ENCODE measurements at places on chromosomes 6 and 20.

- DNase-seq = no peak
Observed at GRCh38 chr6:156557251-156557910, 219.8 kb upstream of the ARID1B start.

- peak; percentile 48 for DNase-seq
Observed at GRCh38 chr20:49508435-49509199, 26.1 kb upstream of the KCNB1 start.

DNA sequence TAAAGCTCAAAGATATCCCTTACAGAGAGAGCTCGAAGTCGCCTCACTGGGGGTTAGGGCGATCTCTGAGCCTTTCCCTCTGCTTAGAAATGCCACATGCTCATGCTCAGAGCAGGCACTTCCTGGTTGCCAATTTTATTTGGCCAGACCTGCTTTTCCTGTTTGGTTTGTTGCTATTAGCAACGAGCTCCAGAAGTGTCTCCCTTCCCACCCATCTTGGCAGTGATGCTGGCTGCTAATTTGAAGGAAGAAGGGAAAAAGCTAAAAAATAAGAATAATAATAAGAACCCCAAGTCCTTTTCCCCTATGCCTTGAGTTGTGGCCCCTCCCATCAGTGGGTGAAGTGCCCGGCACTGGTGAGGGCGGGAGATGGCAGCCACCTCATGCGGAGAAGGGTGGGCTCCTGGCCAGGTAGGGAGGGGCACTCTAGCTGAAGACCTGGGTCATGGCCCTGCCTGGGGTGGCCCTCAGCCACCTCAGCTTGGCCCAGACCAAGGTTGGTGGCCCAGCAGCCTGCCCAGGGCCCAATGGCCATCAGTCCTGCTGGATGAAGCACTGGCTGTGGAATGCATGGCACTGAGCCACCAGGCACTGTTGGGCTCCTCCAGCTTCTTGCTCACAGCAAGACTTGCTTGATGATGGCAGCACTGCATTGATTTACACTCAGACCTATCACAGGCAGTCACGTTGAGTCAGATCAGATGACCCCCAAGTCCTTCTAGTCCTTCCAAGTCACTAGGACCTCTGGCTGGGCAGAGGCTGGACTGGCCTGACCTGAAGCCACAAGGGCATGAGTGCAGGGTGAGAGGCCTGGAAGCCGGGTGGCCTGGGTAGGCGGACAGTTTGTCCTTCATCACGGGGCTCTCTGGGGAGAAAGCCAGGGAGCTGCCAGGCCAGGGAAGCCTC is 79.0 kb downstream of the SYNJ2 start:
- DNase-seq = peak; percentile 83

- no peak for DNase-seq
Observed at GRCh38 chr20:20939006-20939405, 167.2 kb downstream of the LINC00237 start.

DNA sequence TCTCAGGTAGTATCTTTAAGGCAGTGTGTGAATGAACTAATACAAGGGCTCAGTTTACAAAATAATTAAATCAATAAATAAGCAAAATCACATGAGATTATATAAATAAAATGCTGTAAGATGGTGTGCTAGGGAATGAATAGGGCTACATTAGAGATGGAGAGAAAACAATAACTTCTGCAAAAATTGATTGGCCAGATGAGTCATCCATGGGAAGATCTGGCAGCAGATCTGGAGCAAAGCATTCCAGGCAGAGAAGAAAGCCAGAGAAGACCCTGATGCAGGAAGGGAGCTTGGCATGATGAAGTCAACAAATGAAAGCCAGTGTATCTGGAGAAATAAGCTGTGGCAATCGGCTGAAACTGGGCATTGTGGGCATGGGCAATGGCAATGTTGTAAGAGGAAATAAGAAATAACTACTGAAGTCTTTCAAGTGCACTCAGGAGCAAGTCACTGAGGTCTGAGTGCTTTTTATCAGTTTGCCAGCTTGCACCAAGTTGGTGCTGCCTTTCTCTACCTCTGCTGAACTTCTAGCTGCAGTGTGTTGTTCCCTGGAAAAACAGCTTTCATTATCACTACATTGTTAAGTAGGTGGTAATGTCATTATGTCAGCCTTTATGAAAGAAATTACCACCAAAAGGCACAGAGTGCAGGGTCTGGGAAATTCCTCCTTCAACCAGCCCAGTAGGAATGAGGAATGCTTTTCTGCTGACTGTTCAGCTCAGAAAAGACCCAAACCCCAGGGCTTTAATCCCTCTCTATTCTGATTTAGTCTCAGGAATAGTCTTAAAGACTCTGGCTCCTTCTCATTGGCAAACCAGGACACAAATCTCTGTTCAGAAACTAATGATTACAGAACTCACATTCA is 231.6 kb downstream of the HTR1B start:
- no peak for DNase-seq

GRCh38 chr6:68238097-68238601 is 396.9 kb upstream of the ADGRB3 start:
- DNase-seq = no peak

DNA sequence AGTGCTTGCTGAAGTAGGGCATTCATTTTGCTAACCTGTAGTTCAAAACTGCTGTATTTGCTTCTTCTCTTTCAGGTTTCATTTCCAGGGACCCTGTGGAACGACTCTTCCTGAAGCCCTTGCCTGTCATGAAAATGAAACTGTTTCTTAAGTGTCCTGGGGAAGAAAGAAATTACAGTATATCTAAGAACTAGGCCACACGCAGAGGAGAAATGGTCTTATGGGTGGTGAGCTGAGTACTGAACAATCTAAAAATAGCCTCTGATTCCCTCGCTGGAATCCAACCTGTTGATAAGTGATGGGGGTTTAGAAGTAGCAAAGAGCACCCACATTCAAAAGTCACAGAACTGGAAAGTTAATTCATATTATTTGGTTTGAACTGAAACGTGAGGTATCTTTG is 3.4 kb upstream of the NOL7 start:
- DNase-seq = no peak

DNA sequence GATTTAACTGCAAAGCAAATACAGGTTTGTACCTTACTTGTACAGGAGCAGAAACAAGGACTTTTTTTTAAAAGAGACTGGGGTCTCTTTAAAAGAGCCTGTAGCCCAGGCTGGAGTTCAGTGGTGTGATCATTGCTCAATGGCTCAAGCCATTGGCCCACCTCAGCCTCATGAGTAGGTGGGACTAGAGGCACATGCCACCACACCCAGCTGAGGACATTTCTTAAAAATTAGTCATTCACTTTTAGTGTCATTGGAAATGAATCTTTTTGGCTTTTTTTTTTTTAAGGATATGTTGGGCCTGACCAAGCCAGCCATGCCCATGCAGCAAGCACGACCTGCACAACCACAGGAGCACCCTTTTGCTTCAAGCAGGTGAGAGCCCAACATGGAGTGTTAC is 16.9 kb downstream of the SEC23B start:
- no peak for DNase-seq

- no peak for DNase-seq
Observed at GRCh38 chr20:11032611-11033010, 358.8 kb upstream of the JAG1 start.

GRCh38 chr6:99091985-99092384 is 144.2 kb upstream of the FBXL4 start:
- no peak for DNase-seq

GRCh38 chr20:63446216-63447024 is 26.0 kb downstream of the KCNQ2 start:
- DNase-seq = no peak

DNA sequence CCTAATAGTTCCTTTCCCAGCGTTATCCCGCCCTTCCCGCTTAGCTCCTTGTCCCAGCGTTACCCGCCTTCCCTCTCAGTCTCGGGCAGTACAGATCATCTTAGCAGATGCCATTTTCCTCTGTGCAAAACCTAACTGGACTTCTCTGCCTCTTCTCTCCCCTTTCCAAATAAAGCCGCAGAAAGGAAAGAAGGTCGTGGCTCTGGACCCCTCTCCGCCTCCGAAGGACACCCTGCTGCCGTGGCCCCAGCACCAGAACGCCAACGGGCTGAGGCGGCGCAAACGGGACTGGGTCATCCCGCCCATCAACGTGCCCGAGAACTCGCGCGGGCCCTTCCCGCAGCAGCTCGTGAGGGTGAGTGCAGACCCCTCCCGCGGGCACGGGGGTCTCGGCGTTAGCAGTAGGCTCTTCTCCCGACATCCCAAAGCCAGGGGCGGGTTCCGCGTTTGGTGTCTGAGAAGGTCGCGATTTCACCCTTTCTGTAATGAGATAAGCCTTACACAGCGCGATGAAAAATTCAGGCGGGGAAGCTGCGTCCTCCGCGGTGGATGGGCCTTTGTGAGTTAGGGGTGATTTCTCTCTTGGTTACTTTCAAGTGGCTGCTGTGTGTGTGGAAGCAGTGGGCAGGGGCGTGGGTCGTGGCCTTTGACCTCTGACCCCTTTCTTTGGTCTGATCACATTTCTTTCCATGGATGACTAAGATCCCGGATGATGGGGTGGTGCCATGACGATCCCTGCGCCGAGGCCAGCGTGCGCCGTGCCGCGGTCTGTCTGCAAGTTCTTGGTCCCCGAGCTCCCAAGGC is 292.7 kb downstream of the TAF4 start:
- DNase-seq = no peak

- DNase-seq = no peak
Observed at GRCh38 chr20:59752704-59753460, 148.5 kb downstream of the PHACTR3 start.

DNA sequence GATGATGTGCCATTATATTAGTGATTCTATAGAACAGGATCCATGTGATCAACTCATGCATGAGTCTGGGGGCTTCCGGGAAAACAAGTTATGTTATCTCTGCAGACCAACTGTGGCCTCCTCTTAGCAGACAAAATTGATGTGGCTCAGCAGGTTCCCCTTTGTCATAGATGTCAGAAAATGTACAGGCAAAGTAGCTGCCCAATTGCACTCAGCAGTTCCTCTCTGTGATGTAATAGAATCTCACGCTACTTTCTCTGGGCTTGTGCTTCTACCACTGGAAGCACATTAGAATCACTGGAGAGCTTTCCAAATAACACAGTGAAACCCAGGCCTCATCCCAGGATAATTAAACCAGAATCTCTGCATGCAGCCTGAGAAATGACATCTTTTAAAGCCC is 253.1 kb downstream of the SLC24A3 start:
- DNase-seq = no peak

GRCh38 chr20:26167499-26167898 is 470.8 kb upstream of the ZNF337 start:
- no peak for DNase-seq

- no peak for DNase-seq
Observed at GRCh38 chr6:17940151-17940792, 47.2 kb downstream of the KIF13A start.

DNA sequence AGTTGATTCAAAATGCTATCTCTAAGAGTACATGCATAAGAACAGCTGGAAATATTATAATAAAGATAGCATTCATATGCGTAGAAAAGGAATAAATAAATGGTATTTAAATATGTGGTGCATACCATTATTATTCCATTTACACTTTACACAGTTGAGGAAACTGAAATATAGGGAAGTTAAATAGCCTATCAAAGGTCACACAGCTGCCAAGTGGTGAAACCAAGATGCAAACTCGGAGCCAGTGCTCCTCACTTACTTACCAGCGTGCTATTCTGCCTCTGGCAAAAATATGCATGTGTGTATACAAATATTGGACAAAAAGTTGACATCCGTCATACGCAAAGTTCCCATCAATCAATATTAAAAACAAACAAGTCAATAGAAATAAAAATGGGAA is 22.3 kb upstream of the ANKEF1 start:
- no peak for DNase-seq

- no peak for DNase-seq
Observed at GRCh38 chr6:14211562-14211942, 94.0 kb downstream of the CD83 start.

DNA sequence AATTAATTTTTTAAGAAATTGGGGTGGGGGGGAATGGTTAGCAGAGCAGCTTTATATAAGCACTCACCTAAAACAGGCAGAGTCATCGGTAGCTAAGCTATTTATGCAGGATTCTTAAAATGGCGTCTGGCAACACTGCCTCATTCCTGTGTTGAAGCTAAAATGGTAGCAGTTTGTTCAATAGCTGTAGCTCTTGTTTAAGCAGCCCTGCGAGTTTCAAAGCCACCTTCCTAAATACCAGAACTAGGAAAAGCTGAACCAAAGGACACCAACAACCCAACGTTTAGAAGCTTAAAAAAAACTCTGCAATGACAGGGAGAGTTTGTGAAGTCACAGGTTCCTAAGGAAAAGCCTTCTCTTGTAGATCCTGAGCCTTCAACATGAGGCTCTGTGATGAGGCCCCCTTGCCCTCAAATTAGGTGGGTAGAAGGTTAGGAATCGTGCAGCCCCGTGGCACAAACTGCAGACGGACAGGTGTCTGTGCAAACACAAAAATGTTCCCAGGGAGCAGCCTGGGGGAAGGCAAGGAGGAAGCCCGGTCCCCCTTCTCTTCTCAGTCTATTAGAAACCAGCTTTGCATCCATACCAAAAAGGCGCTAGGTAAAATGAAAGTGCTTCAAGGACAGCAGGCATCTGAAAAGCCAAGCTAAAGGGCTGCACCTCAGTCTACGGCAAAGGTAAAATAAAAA is 4.7 kb downstream of the ZMYND8 start:
- peak; percentile 54 for DNase-seq

- no peak for DNase-seq
Observed at GRCh38 chr6:14612016-14612980, 494.7 kb downstream of the CD83 start.

DNA sequence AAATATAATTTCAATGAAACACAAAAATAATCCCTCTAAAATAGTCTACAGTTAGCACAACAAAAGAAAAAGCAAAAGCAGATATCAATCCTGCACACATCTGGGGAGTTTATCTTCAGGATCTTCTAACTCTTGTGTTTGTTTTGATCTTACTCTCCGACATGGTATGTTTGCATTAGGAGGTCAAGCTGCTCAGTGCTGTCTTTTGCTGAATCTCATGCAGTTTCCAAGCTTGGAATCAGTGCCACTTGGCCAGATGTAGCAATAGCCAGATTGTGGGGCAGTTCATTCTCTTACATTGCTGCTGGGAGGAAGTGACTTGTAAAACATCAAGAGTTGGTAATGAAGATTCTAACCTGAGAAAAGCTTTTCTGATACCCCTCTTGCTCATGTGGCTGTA is 29.5 kb downstream of the RIOK1 start:
- no peak for DNase-seq

DNA sequence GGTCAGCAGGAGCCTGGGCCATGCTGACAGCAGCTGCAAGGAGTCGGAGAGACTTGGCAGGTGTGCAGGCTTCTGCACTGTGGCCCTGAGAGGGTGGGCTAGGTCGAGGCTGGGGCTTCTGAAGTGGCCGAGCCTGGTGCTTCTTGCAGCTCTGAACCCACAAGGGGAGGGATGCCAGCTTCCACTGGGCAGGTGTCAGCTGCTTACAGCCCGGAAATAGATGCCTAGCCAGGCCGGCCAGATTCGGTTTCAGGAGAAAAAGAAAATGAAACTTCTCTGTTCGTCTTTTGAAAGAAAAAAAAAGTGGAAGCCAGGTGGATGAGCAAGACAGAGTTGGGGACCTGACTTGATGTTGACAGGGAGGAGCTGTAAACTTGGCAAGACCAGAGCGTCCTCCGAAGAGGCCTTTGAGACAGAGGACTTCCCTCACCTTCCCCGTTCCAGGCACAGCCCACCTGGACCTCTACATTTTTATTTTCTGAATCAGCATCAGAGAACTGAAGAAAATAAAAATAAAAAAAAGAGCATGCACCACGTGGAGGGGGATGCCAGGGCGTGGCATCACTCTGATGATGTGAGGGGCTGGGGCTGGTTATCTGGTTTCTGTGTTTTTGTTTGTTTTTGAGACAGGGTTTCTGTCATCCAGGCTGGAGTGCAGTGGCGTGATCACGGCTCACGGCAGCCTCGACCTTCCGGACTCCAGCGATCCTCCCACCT is at the start of gene ZBP1:
ZBP1 (minus strand) TSS at position 153 of the 717 bp plus-strand sequence; CDS start at position 22, 131 bp downstream.
- no peak for DNase-seq
